ENCODE measurements at places on chromosomes 4 and X.

GRCh38 chr4:185134307-185134869 lies 8.7 kb upstream of the SLC25A4 start:
- DNase-seq: no peak

DNA sequence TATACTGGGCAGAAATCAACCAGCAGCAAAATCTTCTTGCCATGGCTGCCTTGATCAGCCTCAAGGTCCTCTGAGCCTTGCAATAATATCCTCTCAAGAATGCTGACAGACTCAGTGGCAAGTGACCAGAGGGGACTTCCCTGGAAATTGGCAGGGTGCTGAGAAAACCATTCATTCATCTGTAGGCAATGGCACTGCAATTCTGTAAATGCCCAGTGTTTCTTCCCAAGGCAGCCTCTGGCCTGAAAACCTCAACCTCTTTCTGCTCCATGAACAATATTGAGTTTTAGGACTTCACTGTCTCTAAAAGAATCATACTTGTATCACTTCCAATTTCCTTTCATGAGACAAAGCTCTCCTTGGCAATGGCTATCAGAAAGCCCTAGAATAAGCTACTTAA lies 754.3 kb upstream of the TENM3 start:
- no peak for DNase-seq

GRCh38 chrX:37959212-37960021 lies 46.9 kb upstream of the SYTL5 start:
- DNase-seq: peak; percentile 6

- DNase-seq: no peak
Observed at GRCh38 chrX:24391389-24391788, 30.9 kb downstream of the SUPT20HL1 start.

DNA sequence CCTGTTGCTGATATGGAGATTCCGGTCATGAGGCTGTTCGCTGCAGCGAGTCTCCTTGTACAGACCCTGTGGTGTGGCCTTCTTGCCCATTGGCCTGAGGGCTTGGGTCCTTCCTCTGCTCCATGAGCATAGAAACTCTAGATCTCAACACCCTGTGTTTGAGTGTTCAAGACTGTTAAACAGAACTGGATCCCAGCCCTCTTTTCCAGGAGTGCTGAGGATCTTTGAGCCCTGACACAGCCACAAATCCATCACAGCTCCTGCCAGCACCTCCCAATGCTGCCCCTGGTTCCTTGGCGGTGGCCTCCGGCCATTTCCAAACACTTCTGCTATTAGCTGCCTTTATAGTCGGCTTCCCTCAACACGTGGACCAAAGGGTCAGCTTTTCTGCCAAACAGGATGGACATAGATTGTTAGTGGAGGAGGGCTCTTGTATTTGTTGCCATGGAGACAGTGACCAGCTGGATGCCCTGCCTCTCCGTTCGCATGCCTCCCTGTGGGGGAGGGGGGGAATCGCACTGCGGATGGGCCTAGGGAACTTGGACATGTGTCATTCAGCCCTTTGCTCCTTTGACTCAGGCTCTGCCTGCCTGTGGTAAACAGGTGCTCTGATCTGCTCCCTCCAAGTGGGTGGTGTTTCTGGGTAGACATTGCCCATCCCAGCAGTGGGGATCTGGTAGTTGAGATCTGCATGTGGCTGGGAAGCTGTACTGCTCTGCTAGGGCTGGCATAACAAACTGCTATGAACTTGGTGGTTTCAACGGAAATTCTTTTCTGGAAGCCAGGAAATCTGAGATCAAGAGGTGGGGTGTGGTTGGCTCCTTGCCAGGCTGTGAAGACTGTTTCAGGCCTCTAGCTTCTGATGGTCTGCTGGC lies 6.9 kb upstream of the WDR1 start:
- no peak for DNase-seq

DNA sequence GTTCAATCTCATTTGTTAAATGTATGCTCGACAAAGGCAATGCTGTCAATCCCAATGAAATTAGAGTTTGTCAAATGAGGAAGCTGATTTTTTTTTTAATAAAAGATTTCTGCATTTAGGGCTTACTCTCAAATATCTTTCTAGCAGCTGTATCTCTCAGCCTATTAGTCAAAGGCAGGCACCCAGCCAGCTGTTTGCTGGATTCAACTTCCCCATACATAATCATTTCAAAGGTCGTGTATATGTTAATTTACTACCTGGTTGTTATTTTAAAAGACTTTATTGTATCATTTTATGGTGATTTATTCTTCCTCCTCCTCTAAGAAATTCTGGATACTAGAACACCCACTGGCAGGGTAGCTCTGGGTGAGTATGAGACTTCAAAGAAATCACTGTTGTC lies 27.1 kb downstream of the RAI2 start:
- no peak for DNase-seq

- no peak for DNase-seq
Observed at GRCh38 chrX:56232221-56233082, at the start of gene KLF8. TSS of gene KLF8 (plus strand) at chrX:56232356. CDS start at chrX:56233335, 979 bp downstream.

- no peak for DNase-seq
Observed at GRCh38 chrX:859329-859728, 228.7 kb downstream of the SHOX start.

DNA sequence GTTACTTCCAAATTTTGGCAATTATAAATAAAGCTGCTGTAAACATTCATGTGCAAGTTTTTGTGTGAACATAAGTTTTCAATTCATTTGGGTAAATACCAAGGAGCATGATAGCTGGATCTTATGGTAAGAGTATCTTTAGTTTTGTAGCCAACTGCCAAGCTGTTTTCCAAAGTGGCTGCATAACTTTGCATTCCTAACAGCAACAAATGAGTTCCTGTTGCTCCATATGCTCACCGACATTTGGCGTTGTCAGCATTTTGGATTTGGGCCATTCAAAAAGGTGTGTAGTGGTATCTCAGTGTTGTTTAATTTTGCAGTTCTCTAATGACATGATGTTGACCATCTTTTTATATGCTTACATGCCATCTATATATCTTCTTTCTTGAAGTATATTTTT lies 208.5 kb downstream of the INPP4B start:
- no peak for DNase-seq

DNA sequence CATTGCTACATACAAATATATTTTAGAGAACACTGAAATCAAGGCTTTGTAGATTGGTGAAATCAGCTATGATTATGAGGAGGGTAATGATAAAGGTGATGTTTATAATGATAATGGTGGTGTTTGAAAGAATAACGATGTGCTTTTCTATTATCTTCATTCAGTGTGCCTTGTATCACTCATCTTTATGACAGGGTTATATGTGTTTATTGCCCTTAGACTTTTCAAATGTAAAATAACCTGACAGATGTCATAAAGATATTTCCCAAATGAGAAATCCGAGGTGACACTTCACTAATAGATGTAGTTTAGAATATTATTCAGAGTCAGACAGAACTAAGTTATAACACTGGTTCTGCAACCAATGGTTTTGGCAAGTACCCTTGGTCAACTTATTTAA lies 323.0 kb upstream of the SPANXN4 start:
- no peak for DNase-seq

- no peak for DNase-seq
Observed at GRCh38 chr4:88158489-88159228, at the start of gene ABCG2. TSS of gene ABCG2 (minus strand) at chr4:88158639. CDS start at chr4:88139995, 18,644 bp downstream.

DNA sequence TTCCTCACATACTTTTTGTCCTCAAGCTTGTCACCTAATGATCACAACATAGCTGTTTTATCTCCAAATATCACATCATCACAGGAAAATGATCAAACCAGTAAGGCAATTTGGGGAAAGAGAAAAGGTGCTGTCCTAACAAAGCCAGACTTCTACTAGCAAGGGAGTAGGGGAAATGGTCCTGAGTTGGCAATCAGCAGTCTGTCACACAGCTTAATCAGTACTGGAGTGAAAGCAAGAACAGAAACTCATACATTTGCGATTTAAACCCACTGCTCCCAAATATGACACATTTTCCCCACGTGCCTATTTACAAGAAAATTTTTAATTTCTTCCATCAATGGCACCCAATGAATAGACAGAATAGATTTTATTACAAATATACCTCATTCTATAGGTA lies 546.8 kb upstream of the FMR1 start:
- DNase-seq: no peak

DNA sequence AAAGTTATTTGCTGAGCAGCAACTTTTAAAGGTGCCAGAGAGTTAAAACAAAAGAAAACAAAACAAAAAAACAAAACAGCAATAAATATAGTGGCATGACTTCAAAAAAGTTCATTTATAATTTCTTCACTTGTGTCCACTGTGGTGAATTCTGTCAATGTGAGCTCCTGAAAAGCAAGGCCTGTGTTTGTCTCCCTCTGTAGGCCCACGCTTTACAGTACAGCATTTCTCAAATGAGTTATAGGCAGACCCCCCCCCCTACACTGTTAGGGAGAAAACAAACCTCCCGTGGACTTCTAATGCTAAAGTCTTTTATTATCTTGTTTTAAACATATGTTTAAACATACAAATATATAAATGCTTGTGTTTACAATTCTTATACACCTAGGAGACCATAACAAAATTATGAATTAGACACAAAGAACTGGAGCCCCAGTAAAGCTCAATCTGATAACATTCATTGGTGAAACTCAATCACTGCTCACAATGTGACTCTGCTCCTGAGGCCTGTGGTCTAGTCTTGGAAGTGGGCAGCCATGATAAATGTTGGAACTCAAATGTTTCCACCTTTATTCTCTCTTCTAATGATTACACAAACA lies 47.0 kb upstream of the SCOC start:
- no peak for DNase-seq

DNA sequence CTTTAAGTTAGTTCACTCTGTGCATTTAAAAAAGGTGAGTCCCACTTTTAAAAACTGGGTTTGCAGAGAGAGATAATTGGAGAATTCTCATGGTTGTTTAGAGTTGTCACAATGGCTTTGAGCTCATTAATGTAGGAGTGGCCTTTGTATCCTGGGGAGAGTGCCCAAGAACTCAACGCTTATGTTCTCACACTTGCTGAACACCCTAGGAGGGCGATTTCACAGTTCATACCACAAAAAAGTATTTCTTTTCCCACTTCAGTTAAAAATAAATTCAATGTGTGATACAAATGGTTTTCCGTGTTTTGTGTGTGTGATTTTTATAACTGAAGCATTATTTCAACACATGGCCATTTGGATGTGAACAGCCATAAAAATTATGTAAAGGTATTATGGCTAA lies 8.4 kb downstream of the EMCN start:
- no peak for DNase-seq

DNA sequence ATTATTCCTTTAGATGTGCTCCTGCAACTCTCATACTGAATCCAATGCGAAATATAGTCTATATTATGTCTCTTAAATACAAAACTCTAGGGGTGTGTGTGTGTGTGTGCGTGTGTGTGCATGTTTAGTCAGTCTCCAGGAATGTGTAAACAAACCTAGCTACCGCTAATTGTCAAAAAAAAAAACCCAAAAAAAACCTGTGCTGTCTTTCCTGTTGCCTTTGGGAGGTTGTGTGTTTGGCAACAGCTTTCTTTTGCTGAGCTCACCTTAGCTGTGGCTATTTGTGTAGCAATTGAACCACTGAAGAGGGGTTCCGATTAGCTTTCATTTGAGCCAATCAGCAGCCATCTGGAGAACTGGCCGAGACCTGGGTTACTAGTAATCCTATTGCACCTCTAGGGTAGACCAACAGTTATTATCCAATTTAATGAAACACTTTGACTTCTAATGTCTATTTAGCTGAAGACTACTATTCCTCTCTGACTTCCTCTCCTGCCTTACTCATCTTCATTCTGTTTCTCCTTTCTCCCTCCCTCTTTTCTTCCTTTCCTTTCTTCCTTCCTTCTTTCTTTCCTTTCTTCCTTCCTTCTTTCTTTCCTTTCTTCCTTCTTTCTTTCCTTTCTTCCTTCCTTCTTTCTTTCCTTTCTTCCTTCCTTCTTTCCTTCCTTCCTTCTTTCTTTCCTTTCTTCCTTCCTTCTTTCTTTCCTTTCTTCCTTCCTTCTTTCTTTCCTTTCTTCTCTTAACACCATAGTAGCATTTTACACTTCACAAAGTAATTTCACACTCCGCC lies 471.1 kb downstream of the GBA3 start:
- no peak for DNase-seq
